EH (cell line): ENCODE measurements at places on chromosomes 7 and 10.

DNA sequence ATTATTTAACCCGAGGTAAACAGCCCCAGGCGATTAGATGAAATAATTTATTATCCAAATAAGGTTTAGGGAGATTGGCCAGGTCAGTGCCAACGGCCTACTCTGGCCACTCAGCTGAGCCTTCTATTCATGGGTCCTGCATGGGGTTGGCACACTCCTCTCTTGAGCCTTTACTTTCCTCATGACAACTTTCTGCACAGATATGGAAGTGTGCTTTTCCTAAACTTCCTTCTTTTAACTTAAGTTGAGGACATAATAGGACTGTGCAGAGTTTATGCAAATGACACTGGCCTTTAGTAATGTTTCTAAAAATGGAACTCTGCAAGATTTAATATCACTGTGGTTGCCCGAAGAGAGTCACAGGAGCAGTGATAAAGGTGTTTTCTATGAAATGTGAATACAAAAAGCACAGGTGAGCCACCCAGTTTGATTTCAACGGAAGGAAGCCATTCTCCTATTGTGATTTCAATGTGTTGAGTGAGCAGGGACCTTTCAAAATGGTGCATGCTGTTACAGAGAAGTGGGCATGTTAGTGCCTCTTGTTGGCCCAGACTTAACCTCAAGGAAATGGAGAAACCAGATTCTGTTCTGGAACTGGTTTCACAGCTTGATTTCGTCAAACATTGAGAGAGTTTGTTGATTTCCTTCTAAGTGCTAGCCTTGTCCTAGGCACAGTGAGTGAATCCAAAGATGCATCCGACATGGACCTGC, 55.7 kb downstream of the LYZL2 start:
- DNase-seq = no peak

GRCh38 chr10:44571701-44572100, 186.8 kb upstream of the CXCL12 start:
- DNase-seq = peak; percentile 82

- DNase-seq = peak; percentile 31
These were observed at the start of gene KLF14 for GRCh38 chr7:130733931-130734814. Gene KLF14, minus strand, starts transcription at chr7:130734207. Its CDS starts 174 bp downstream, at chr7:130734033.

- DNase-seq = peak; percentile 75
These were observed 570 bp upstream of the PRTFDC1 start for GRCh38 chr10:24952707-24953645.

DNA sequence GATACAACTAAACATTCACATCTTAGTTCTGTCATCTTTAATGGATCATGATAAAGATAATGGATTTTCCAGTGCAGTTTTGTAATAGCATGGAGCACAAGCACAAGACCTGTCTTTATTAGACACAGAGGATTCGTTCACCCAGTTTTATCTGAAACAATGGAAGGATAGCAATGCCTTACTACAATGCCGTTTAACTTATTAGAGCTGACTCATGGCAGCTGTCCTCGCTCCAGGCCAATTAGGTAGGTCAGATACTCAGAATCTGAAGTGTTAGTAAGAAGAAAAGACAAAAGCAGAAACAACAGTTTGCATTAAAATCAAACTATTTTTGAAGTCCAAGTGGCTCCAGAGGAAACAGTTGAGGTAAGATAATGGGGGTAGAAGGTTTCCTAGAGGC, 12.8 kb downstream of the OR13A1 start:
- no peak for DNase-seq

GRCh38 chr10:105615715-105616365, 974.8 kb downstream of the SORCS3 start:
- no peak for DNase-seq

GRCh38 chr10:54203401-54203800, 597.6 kb downstream of the PCDH15 start:
- DNase-seq = no peak

- no peak for DNase-seq
These were observed 27.5 kb upstream of the NME8 start for GRCh38 chr7:37820708-37821468.

DNA sequence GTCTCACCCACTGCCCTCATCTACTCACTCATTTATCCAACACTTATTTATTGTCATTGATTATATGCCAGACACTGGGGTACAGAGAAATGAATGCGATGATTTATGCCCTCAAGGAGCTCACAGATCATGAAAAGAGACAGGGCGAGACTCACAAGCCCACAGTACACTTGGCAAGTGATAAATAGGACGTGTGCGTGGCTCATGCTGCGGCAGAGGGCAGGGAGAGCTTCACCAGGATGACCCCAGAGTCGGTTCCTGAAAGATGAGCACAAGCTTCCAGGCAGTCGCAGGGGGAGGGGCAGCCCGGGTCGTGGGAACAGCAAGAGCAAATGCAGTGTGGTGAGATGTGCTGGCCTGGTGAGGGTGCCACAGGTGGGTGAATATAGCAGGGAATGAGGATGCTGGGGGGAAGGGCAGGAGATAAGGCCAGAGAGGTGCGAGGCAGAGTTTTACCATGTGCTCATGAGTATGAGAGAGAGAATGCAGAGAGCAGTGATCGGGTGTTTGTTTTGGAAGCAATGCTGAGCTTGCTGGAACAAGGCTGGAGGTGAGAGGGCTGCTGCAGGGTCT, 70.9 kb downstream of the ATXN7L1 start:
- peak; percentile 29 for DNase-seq

GRCh38 chr10:70786799-70787415, 1.7 kb upstream of the TBATA start:
- peak; percentile 56 for DNase-seq

GRCh38 chr10:121152033-121152432, 300.9 kb downstream of the WDR11 start:
- no peak for DNase-seq

DNA sequence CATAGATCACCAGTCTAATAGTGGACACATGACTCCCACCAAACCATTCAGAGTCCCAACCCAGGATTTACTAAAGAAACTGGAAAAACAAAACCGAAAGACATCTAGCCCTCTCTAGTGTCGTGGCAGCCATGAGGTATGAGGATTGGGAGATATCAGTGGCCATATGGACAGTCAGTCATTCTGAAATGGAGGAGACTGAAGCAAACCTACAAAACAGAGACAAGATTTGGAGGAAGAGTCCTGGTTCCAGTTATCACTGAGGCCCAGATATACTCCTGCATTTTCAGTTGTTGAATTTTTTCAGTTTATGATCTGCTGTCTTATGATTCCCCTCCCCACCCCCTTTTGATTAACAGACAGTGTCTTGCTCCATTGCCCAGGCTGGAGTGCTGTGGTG, 9.1 kb upstream of the RALA start:
- no peak for DNase-seq

- DNase-seq = peak; percentile 9
These were observed 68.9 kb downstream of the DYNC1I1 start for GRCh38 chr7:95840953-95841950.

GRCh38 chr7:123004931-123005330, 9.4 kb upstream of the TAS2R16 start:
- DNase-seq = no peak

DNA sequence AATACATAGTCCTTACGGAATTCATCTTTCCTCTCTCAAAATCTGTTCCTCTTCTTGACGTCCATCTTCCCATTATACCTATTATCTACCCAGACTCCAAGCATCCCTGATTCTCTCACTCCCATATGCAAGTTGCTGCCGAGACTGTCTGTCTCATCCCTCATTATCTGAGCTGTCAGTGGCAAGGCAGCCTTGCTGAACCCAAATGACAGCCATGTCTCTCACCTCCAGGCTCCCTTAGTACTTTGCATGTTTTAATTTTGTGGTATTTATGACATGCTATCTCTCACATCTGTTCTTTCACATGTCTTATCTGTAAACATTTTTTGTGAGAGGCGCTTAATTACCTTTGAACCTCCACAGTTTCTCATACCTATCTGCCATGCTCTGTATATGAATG, 54.4 kb upstream of the IFRD1 start:
- no peak for DNase-seq

- peak; percentile 18 for DNase-seq
These were observed 33.9 kb upstream of the TSPAN13 start for GRCh38 chr7:16719699-16720098.

DNA sequence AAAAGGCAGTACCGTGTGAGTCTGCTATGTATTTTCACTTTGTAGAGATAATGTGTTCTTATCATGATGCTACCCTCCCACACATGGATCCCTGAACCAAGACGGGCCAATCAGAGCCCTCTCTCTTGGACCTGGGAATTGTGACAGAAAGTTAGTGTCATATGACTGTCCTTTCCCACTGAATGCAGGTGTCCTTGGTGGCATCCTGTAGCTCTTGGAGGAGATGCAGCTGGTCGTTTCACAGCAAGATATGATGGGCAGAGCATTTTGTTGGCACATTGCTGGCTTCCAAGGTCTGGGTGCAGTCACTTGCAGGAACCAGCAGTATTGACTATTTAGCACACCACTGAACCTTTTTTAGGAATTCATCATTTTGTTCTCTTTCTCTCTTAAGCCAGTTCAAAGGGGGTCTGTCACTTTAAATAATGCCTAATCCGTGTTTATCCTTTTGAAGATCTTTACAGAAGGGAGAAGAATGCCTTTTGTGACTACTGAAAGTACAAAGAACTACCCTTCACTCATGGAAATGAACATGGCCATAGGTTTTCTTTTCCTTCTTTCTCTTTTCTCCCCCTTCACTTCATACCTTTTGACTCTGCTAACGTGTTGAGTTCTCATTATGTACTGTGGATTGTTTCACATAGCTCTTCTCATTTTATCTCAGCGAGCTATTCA, 125.1 kb downstream of the PLXDC2 start:
- no peak for DNase-seq

DNA sequence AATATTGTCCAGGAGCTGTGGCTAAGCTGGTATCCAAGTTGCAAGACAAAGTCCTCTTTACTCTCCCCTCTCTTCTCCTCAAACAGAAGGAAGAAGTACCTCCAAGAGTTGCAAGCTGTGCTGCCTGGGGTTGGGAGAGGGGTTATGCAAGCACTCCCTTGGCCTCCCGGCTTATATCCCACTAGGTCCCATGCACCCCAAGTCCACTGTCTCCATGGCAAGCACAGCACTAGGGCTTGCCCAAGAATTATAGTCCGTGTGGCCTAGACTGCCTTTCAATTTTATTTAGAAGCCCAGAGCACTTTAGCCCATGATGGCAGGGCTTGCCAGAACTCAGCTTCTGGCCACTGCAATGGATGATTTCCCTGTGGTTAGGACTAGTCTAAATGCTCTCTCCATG, 40.4 kb upstream of the TECTB start:
- no peak for DNase-seq

- no peak for DNase-seq
These were observed 46.2 kb downstream of the KCNMA1 start for GRCh38 chr10:77591238-77591880.

GRCh38 chr10:775245-776075, 86.0 kb upstream of the DIP2C start:
- DNase-seq = peak; percentile 43

DNA sequence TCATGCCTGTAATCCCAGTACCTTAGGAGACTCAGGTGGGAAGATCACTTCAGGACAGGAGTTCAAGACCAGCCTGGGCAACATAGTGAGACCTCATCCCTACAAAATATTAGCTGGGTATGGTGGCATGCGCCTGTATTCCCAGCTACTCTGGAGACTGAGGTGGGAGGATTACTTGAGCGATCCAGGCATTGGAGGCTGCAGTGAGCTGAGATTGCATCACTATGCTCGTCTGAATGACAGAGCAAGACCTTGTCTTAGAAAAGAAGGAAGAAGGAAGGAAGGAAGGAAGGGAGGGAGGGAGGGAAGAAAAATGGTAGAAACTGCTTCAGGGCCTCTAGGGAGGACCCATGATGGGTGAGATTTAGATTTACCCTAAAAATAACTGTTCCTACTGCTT, 112.3 kb downstream of the SPDYE5 start:
- no peak for DNase-seq

GRCh38 chr10:88848499-88848898, 3.1 kb downstream of the ANKRD22 start:
- peak; percentile 83 for DNase-seq

GRCh38 chr10:35377050-35377728, 40.9 kb downstream of the CCNY start:
- no peak for DNase-seq

- no peak for DNase-seq
These were observed 8.7 kb upstream of the CALHM1 start for GRCh38 chr10:103467406-103467805.

- no peak for DNase-seq
These were observed 740 bp downstream of the HTR7 start for GRCh38 chr10:90856964-90857634.
